ENCODE measurements at places on chromosomes 5 and 9.

- no peak for DNase-seq
Measured at GRCh38 chr9:133932633-133933032, 59.5 kb downstream of the VAV2 start.

DNA sequence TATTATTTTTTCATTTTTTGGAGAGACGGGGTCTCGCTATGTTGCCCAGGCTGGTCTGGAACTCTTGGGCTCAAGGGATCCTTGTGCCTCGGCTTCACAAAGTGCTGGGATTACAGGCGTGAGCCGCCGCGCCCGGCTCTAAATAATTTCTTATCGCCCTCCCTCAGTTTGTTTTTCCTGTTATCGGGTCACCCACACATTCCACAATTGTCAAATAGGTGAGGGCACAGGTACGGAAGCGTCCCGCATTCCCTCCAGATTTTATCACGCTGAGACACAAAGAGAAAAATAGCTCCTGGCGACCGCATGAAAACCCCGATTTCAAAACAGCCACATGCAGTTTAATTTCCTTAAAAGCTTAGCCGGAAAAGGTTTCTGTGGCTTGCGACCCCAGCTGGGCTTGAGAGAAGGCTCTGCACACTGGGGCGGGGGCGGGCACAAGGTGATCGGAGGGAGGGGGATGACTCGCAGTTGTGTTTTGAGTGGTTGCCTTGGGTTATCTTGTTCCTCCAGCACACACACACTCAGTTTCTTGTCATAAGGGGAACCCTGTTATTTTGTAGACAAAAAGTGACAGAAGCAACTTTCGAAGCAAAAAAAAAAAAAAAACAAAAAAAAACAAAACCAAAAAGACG is 717 bp upstream of the IQGAP2 start:
- peak; percentile 35 for DNase-seq

DNA sequence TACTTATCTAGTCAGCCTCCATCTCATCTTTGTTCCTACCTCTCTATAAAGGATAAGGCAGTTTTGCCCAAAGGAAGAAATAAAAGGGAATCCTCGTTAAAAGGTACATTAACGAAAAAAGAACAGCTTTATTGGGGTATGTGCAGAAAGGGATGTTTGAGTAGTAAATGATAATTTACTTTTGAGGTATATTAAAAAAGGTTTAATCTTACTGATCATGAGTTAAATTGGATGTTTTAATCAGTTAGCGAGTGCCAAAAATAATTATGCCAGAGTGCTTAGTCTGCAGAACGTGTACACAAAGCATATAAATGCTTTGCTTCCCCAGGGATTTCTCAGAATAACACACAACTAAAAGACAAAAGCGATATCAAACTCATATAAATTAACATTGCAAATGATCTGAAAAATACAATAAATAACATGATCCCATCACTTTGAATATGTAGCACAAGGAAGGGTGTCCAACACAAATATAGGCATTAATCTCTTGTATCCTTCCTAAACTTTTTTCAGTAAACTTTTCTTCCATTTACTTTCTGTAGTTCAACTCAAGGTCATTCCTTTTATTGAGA is 865.0 kb downstream of the NR2F1-AS1 start:
- DNase-seq: no peak

GRCh38 chr9:91714020-91714806 is 235.8 kb downstream of the ROR2 start:
- DNase-seq: no peak

- DNase-seq: no peak
Measured at GRCh38 chr5:3282841-3283240, 312.8 kb upstream of the IRX1 start.

GRCh38 chr9:87513161-87513560 is 15.5 kb downstream of the DAPK1 start:
- DNase-seq: no peak

DNA sequence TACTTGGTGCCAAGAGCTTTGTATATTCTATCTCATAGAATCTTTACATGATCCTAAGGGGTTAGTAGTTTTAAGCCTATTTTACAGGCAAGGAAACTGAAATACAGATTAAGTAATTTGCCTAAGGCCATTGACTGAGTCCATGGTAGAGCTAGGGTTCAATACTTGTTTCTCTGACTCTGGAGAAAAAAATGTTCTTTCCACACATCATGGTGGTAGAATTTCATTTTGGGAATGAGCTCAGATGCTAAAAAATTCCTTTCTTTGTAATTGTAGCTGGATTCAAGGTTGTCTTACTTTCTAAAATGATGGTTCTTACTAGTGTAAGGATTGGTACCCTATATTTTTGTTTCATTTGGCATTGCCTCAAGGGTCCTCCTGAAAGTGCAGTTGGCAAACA is 86.0 kb downstream of the ANKRD55 start:
- DNase-seq: no peak

DNA sequence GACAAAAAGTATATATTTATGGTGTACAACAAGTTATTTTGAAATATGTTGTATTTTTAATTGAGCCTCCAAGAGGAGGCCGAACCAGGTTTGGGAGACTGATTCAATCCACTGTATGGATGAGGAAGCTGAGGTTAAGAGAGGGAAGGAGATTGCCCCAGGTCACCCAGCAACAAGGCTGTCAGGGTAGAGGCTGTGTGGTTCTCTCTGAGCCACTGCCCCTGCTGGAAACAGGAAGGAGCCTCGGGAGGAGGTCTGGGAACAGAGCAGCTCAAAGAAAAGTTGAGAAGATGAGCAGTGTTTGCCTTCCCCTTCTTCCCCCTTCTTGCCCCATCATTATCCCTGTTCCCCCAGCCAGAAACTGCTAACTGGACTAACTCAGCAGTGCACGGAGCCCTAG is 6.6 kb upstream of the FAT2 start:
- no peak for DNase-seq
